ENCODE measurements at places on chromosomes 4 and X.

DNA sequence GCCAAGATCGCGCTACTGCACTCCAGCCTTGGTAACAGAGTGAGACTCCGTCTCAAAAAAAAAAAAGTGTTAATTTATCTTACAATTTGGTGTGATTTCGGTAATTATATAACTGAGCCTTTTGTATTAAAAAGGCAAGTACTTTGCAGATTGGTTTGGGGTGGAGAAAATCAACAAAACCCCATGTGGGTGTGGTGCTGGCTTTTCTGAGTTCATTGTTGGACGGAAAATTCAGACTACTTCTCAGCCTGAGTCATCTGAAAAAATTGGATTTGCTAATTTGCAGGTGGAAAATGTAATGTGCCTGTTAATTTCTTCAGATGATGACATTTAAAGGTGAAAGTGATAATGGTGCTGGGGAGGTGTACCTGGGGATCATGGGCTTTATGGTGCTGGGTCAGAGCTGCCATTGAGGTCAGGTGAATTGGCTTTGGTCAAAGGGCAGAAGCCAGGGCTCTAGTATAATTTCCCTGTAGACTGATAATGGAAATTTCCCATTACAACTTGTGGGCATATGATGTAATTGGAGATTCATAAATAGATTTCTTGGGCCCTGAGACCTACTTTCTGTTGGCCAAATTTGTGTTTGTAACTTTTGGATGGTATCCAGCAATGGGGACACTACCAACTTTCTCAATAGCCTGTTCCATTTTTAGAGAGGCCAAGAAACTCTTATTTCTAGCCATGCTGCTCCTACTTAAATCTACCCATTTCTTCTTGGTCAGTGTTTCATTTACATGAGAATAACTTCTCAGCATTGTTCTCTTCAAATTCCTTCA lies 74.3 kb upstream of the TEX13D start:
- DNase-seq = no peak

GRCh38 chr4:8318509-8318908 lies 49.0 kb downstream of the HTRA3 start:
- DNase-seq = no peak

- peak; percentile 3 for DNase-seq
These were observed 2.5 kb downstream of the CPEB2 start for GRCh38 chr4:15004739-15005301.

DNA sequence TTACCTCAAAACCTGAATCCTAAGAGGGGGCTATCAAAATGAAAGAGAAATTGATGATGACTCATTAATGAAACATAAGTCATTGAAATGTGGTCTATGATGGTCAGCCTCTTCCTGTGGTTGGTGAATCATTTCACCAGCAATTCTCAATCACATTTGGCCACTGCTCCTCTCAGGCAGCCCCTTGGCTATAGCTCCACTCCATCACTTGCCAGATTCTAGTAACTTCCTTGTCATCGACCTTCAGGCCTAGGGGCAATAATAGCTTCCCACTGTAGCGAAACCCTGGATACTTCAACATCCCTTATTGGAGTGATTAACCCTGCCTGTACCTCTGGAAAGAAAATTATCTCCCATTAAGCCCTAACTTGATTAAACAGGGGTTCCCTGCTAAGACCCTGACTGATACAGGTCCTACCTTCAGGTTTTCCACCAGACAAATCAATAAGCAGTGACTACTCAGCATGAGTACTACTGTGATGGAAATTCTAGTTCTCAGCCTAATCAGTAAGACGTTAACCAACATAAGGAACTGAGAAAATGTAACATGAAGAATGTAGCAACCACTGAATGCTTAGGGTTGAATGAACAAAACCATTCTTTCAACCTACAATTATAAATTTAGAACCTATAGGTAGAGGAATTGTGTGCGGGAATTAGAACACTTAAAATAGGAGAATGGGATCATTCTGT lies 30.4 kb downstream of the ADH7 start:
- DNase-seq = no peak

GRCh38 chrX:132497432-132497831 lies 8.6 kb upstream of the MBNL3 start:
- DNase-seq = no peak

DNA sequence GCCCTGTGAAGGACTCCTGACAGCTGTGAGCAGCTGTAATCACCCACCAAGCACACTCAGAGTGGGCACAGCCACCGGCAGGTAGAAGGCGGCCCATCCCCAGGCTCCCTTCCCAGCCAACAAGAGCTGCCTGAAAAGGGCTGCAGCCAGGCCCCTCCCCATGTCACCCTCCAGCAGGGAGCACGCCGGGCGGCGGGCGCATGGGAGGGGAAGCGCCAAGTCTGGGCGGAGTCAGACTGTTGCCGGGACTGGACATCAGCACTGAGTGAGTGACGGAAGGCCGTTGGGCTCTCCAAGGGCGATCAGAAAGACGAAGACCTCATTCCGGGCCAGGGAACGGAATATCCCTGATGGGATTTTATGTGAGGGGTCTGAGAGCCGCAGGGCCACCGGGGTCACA lies 82.1 kb downstream of the PPP2R2C start:
- no peak for DNase-seq

DNA sequence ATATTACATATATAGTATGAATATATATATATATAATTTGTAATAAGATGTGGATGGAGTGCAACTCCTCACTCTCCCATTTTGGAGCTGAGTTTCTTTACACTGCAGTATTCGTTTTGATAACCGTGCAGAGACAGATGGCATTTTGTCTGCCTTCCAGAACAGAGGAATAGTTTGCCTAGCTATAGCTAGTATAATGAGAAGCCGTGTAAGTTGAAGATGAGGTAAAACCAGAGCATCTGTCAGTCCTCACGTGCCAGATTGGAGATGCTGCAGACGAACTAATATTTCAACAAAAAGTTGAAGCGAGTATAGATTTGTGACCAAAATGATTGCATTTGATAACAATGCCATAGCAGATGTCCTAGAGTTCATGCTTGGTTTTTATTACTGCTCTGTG lies 180.6 kb downstream of the FMR1NB start:
- DNase-seq = no peak

DNA sequence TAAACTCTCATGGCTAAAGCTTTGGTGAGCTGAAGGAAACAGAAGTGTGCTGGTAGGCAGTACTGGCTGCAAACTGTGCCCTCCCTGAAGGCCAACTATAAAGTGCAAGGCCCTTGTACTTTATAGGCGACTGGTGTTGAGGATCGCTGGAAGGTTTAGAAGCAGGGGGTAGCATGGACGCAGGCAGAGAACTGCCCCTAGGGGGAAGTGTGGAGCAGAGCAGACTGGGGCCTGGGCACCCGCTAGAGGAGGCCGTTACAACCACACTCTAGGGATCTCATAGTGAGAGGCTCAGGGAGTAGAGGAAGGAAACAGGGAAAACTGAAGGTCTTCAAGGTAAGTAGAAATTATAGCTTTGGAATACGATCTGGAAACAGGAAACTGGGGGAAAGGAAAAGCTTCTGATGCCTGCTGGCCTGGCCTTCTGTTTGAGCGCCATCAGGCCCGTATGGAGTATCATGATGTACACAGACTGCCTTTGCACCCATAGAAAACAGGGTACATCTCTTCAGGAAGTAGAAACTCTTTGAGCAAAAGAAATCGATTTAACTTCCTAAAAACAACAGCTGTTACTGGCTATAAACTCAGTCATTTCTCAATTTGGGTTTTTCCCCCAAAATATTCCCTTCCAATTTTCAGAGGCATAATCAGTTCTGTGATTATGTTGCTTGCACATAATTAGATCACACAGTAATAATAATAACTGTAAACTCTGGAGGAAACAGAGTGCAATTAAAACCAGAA lies 23.9 kb upstream of the TMSB4X start:
- no peak for DNase-seq

DNA sequence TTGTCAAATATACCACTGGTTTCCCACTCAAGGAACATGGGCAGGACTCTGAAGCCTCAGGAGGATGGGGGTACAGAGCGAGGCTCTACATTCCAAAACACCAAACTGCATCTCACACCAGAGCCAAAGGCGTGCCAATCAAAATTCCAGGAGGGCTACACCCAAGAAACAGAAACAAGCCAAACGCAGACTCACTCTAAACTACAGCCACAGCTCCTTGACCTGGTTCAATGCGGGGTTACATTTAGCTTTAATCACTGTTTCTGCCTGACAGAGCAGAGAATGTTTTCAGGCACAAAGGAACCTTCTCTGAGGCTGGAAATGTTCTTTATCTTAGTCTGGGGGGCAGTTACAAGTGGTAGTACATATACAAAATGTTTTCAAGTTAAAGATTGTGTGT lies 2121.5 kb upstream of the AGA start:
- DNase-seq = no peak
